ENCODE measurements at places on chromosomes 11 and 22. TPM values are rescaled to one million over a fixed set of nuclear protein-coding genes. Genes with fewer than 3 reads are reported as not detected.

GRCh38 chr11:1199241-1199750 is 23.6 kb upstream of the MUC5B start:
- peaks cover 21% of the 10 kb centered on the region for H3K4me1 ChIP-seq
- H3K4me3 ChIP-seq, result no peak overlapping the region
- peaks cover 85% of the 10 kb centered on the region for H3K27me3 ChIP-seq
- H3K36me3 ChIP-seq, result no peaks in the 10 kb centered on the region

GRCh38 chr11:113736323-113736722 is 30.2 kb upstream of the TMPRSS5 start:
- no peaks in the 10 kb centered on the region for H3K4me1 ChIP-seq
- no peak for DNase-seq
- H3K36me3 ChIP-seq, result peaks cover 79% of the 10 kb centered on the region
- no peaks in the 10 kb centered on the region for H3K27me3 ChIP-seq
- H3K4me3 ChIP-seq, result no peak overlapping the region

GRCh38 chr11:2928605-2929530 is at the start of gene PHLDA2:
TSS of gene PHLDA2 (minus strand) at chr11:2929420. CDS start at chr11:2929364, 56 bp downstream.
- no peak for DNase-seq
- H3K27ac ChIP-seq, result peak within 1 kb of the TSS; percentile 72
- H3K27me3 ChIP-seq, result no peaks in the 10 kb centered on the region
- peaks cover 62% of the 10 kb centered on the region for H3K4me1 ChIP-seq

DNA sequence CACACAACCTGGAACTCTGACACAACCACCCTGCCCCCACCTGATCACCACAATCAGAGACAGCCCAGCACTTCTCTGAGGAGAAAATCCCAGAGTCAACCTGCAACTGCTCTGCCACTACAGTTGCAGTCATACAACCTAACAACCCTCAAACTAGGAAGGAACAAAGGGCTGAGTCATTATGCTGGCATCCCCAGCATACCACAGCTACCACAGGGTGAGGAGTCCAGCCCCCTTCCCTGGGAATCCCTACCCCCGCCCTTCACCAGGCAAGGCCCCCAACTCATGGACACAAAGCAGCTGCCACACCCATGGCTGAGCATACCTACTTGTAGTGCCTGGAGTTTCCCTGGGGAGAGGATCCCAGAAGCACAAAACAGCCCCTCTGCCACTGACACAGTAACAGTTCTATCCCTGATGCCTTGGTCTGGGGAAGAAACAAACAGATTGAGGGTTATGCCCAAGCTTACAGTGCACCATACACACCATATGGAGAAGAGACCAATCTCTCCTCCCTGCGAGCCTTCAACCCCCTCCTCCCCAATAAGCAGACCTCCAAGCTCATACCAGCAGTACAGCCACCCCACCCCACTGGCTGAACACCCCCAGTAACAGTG is 68.5 kb upstream of the C11orf58 start:
- no peak for DNase-seq
- no peak overlapping the region for H3K27ac ChIP-seq
- no peaks in the 10 kb centered on the region for H3K4me1 ChIP-seq

- peaks cover 76% of the 10 kb centered on the region for H3K4me1 ChIP-seq
- peak overlapping the region; percentile 70 for H3K27ac ChIP-seq
- H3K27me3 ChIP-seq, result no peaks in the 10 kb centered on the region
- H3K4me3 ChIP-seq, result no peak overlapping the region
- H3K36me3 ChIP-seq, result no peaks in the 10 kb centered on the region
These were observed 132.4 kb downstream of the RBFOX2 start for GRCh38 chr22:35896111-35896705.

- H3K36me3 ChIP-seq, result no peaks in the 10 kb centered on the region
- no peak overlapping the region for H3K27ac ChIP-seq
- H3K4me1 ChIP-seq, result no peaks in the 10 kb centered on the region
- no peak for DNase-seq
- no peaks in the 10 kb centered on the region for H3K27me3 ChIP-seq
These were observed 17.3 kb upstream of the OR52A1 start for GRCh38 chr11:5171856-5172255.

- H3K4me1 ChIP-seq, result no peaks in the 10 kb centered on the region
- no peak overlapping the region for H3K4me3 ChIP-seq
- no peaks in the 10 kb centered on the region for H3K27me3 ChIP-seq
- H3K36me3 ChIP-seq, result no peaks in the 10 kb centered on the region
- H3K27ac ChIP-seq, result no peak overlapping the region
These were observed 14.3 kb downstream of the OR2AG2 start for GRCh38 chr11:6757373-6757967.

- DNase-seq, result no peak
- no peaks in the 10 kb centered on the region for H3K27me3 ChIP-seq
- H3K4me3 ChIP-seq, result no peak overlapping the region
- no peaks in the 10 kb centered on the region for H3K36me3 ChIP-seq
- no peaks in the 10 kb centered on the region for H3K4me1 ChIP-seq
These were observed 19.9 kb upstream of the CCDC86 start for GRCh38 chr11:60821827-60822599.

DNA sequence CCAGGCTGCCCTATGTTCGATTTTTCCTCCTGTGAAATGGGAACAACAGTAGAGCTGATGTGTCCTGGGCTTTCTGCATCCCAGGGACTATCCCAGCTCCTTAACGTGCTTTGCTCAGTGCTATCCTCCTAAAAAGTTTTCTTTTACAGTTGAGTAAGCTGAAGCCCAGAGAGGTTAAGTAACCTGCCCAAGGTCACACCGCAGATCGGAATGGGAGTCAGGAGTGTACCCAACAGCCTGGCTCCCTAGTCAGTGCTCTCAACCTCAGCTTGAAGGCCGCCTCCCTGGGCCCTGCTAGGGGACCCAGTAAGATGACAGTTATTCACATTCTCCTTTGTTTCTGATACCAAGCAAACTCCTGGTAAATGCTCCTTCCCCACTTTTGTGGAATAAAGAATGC is 45.9 kb downstream of the PARVB start:
- DNase-seq, result no peak
- no peaks in the 10 kb centered on the region for H3K36me3 ChIP-seq
- peaks cover 7% of the 10 kb centered on the region for H3K4me1 ChIP-seq
- H3K27me3 ChIP-seq, result no peaks in the 10 kb centered on the region
- H3K27ac ChIP-seq, result no peak overlapping the region

GRCh38 chr22:30212363-30212995 is 34.1 kb downstream of the LIF start:
- no peaks in the 10 kb centered on the region for H3K36me3 ChIP-seq
- H3K27ac ChIP-seq, result peak overlapping the region; percentile 16
- peaks cover 45% of the 10 kb centered on the region for H3K4me1 ChIP-seq
- no peaks in the 10 kb centered on the region for H3K27me3 ChIP-seq
- peak; percentile 85 for DNase-seq

The ZNF214 gene
- total RNA-seq, result 0.53 TPM

The XKR3 gene
- total RNA-seq, result not detected

The GGTLC2 gene
- total RNA-seq, result not detected

The FAT3 gene
- total RNA-seq, result 0.44 TPM

The SMIM38 gene
- total RNA-seq, result 3.1 TPM

The TSKU gene
- total RNA-seq, result 85.5 TPM

The PHF21B gene
- not detected for total RNA-seq

The SPTBN2 gene
- total RNA-seq, result 508 TPM

All from suprapubic skin (tissue), 4 donors.